ENCODE measurements at places on chromosomes 1 and 21. TPM values are rescaled to one million over a fixed set of nuclear protein-coding genes. Genes with fewer than 3 reads are reported as not detected.
A peak's percentile ranks its signal among the peaks of the same experiment; 100 is the strongest.

Gene HRNR
- not detected for total RNA-seq

DNA sequence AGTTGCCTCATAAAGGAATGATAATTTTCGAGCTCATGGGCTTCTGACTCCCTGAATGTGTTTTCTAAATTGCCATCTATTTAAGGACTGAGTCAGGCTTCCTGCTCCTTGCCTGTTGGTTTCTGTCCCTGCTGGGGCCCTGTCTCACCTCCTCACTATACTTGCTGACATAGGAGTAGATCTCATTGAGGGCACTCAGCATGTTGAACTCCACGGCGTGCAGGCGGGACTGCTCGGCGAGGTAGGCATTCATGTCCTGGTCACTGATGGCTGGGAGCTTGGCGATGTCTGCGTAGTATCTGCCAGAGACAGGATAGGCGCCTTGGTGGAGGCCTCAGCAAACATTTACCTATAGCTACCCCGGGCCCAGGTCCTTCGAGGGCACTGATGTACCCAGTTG lies 116.9 kb upstream of the CD34 start:
- no peak for DNase-seq

DNA sequence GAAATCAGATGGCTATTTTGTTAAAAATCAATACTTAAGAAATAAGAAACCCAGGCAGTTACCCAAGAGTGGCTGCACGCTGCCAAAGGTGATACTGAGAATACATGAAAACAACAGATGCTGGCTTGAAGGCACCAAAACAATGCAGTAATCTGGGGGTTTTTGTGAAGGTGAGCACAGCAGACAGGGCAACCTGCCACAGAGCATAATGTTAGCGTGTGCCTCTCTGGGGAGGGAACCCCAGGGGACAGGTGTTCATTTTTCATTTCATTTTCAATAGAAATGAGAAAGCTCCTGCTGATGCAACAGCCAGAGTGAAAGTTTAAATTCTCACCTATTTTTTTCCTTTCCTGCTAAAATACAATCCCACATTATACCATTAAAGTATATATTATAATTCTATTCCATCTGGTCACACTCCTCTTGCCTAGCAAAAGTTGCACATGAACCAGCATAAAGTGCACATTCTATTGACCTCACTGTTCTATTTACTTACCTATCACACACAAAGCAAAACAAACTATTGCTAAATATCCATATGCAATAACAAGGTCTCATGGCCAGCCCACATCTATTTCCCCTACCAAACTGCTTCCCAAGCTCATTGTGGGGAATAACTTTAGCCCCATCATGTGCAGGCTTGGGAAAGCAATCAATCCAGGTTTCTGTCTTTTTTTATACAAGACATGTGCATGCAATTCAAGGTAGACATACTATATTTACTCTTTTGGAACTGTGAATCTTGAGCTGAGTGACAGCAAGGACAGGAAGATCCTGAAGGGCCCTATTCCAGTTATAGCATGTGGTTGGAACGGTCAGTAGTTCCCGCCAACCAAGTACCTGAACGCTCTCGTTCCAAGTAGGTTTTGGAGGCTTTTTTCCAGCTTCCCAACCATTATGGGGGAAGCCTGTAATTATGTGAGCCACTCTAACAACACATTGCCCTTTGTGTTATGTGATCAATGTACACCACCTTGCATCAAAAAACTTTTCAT lies 173.6 kb downstream of the RERE start:
- no peak for DNase-seq

Gene PTPRF
- total RNA-seq = 4.5 TPM

DNA sequence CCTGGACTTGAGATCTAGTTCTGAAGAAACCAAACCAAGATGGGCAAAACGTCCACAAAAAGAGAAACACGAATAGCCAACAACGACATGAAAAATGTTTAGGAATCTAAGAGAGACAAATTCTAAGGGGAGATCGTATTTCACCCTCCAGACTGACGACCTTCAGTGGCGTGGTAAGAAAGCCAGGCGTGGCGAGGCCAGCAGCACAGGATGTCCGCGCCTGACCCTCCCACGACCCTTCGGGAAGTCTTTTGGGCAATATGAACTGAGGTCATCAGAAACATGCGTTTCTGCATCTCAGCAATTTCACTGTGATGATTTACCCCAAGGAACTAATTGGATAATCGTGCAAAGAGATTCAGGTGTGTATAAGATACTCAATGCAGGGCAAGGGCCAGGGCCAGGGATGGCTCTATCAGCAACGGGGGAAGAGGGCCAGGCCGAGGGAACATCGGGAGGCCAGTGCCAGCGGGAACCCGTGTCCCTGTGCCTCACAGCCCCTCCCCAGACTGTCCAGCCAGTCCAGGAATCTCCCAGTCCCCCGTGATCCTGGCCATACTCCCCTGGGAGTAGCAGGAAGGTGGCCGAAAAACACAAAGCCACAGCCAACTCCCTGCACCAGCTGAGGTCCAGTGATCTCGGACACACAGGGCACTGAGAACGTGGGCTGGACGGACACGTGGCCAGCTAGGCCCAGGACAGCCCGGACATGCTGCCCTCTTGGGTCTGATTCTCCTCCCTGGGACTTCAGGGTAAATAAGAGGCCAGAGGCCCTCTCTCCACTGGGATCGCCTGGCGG lies 53.6 kb upstream of the ADARB1 start:
- no peak for DNase-seq

GRCh38 chr1:22236166-22236565 lies 93.3 kb upstream of the WNT4 start:
- DNase-seq = no peak

- no peak for DNase-seq
These were observed 8.3 kb downstream of the RASAL2 start for GRCh38 chr1:178102218-178102617.

DNA sequence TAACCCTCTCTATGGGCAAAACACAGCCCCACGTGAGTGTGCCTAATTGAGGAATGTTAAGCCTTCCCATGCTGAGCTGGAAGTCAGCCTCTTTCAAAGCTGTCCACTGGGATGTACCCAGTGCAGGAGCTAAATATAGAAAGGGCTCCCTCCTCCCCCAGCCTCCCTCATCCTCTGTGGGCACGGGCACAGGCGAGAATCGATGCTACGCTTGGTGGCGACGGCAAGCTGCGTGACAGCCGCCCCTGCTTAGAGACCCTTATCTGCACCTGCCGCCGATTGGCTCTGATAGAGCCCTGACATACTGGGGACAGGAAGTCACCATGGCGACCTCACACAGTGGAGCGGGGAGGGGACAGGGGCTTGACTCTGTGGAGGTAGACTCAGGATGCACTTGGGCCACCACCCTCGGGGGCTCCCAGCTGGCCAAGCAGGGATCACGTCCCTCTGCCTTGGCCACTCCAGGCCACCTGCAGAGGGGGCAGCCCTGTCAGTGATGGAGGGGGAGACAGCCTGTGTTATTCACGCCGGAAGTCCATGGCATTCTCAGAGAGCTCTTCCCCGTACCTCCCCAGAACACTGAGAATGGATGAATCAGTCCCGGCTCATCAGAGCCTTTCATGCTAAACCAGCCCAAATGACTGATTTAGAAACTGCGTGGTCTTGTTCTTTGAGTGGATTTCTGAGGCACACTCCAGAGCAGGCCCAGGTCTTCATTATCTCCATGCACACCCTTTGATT lies 84.8 kb downstream of the KCND3 start:
- peak; percentile 21 for DNase-seq

Gene FCRL3
- 5.7 TPM for total RNA-seq

- no peak for DNase-seq
These were observed 77.6 kb upstream of the IFNAR2 start for GRCh38 chr21:33151941-33152731.

Gene ELAPOR1
- 4.7 TPM for total RNA-seq

Gene RIPPLY3
- not detected for total RNA-seq

Gene SPRR2F
- not detected for total RNA-seq

GRCh38 chr1:63668298-63668697 lies 75.1 kb downstream of the PGM1 start:
- no peak for DNase-seq

- no peak for DNase-seq
These were observed 5.0 kb downstream of the CHODL start for GRCh38 chr21:18249672-18250071.

- DNase-seq = no peak
These were observed 6.6 kb upstream of the TP53BP2 start for GRCh38 chr1:223852337-223852736.

GRCh38 chr21:38810034-38810825 lies 4.5 kb downstream of the ETS2 start:
- DNase-seq = no peak

Gene NUF2
- 54.6 TPM for total RNA-seq

- DNase-seq = no peak
These were observed 37.9 kb upstream of the LRIG2 start for GRCh38 chr1:113035086-113035485.

Gene CRNN
- total RNA-seq = not detected

Gene RGS2
- total RNA-seq = 5.7 TPM

GRCh38 chr1:147218606-147219005 lies 6.5 kb downstream of the FMO5 start:
- no peak for DNase-seq

DNA sequence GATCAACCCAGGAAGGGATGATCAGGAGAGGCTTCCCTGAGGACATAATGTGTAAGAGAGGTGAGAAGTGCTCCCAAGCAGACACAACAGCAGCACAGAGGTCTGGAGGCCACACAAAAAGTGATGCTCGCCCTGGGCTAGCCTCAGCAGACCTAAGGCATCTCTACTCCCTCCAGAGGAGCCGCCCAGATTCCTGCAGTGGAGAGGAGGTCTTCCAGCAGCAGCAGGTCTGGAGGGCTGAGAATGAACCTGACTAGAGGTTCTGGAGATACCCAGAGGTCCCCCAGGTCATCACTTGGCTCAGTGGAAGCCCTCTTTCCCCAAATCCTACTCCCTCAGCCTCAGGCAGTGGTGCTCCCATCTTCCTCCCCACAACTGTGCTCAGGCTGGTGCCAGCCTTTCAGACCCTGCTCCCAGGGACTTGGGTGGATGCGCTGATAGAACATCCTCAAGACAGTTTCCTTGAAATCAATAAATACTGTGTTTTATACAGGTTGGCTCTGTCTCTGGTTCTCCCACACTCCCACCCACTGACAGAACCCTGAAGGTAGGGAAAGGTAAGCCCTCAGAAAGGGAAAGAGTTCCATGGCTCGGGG lies 5.0 kb downstream of the GJB3 start:
- DNase-seq = no peak

Gene HTR1D
- not detected for total RNA-seq

GRCh38 chr1:6922096-6922931 lies 137.1 kb downstream of the CAMTA1 start:
- DNase-seq = no peak

GRCh38 chr1:120954736-120955135 lies 65.2 kb downstream of the PPIAL4A start:
- DNase-seq = no peak

Gene HSPB7
- total RNA-seq = not detected

- no peak for DNase-seq
These were observed 853 bp downstream of the TTC22 start for GRCh38 chr1:54800041-54800898.

- no peak for DNase-seq
These were observed 8.2 kb upstream of the HPCAL4 start for GRCh38 chr1:39699419-39699818.

Gene FYB2
- not detected for total RNA-seq

DNA sequence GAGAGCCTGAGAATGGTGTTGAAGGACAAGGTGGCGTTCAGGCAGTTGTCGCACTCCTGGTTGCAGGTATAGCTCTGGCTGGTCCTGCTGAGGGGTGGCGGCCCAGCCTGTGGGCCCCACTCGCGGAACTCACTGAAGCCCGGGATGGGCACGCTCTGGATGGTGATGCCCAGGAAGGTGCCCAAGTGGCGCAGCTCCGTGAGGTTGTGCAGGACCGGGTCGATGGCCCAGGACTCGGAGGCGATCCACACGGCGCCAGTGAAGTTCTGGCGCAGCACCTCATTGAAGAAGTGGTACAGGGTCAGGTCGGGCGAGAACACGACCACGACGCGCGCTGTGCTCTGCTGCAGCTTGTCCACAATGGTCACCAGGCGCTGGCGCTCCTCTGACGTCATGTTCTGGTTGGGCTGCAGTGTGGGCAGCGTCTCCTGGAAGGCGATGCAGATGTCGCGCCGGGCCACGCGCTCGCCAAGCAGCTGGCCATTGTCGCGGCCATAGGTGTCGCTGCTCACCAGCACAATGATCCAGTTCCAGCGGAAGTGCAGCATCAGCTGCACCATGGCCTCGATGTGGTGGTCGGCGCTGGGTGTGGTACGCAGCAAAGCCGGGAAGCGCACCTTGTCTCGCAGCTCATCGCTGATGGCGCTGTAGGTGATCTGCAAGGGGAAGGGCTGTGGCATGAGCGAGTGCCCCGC lies 5.0 kb downstream of the TAS1R2 start:
- DNase-seq = no peak

DNA sequence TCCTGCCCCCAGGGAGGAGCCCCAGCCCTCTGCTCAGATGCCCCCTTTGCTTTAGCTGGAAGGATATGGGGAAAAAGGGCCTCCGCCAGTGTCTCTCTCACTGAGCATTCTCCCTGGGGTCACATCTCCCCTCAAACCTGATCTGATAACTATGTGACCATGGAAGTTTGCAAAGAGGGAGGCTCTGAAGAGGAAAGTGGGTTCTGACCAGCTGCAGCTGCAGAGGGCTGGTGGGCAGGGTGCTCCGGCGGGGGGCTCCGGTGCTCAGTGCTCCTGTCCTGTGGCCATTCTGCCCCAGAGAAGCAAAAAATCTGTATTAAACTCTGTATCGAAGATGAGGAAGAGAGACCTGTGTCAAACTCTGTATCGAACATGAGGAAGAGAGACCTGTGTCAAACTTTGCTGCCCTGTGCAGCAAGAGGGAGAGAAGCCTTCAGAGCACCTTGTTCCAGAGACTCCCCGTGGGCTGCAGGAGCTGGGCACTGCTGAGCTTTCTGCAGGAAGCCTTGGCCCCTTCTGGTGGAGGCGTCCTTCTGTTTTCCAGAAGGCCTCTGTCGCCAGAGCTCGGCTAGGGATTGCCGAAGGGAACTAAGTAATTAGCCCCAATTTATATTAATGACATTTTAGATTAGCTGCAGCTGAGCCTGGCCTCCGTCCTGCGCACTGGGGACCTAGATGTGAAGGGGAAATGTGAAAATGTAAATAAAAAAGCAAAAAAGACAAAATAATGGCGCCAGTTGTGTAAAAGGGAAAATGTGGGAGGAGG lies 186.2 kb upstream of the C1orf174 start:
- DNase-seq = no peak

DNA sequence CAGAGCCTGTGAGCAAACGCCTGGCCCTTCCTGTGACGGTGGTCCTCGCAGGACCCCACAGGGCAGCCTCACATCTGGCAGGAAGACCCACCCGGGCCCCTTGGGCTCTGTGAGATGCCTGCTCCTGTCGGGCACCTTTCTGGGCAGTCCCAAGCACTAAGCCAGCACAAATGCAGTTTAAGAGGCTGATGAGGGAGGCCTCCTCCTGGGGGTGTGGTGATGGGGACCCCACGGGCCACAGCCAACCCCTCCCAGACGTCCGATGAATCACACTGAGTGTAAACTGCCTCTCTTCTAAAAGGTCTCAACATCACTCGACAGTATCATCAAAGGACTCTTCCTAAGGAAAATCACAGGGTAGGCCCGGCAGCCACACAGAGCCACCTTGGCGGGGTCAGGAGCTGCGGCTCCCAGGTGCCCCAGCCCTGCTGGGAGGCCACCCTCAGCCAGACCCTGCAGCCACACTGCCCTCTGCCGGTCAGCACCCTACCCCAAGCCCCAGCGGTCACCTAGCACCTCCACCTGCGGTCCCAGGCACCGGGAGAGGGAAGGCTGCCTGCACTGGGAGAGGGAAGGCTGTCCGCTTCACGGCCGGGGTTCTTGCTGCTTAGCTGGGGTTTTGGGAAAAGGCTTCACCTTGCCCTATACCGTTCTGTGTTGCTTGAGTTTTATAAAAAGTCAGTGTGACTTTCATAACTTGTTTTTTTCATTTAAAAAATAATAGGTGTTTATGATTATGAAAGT lies 3.9 kb upstream of the PRKCZ start:
- peak; percentile 75 for DNase-seq

Measured in activated CD8-positive, alpha-beta T cell treated with anti-CD3 and anti-CD28 coated beads for 36 hours (primary cell).